ENCODE measurements at places on chromosomes 3 and 15. TPM values are rescaled to one million over a fixed set of nuclear protein-coding genes. Genes with fewer than 3 reads are reported as not detected.

The FHIT gene
- total RNA-seq = 21.3 TPM

The LHFPL4 gene
- total RNA-seq = not detected

The SEC22C gene
- 37.6 TPM for total RNA-seq

The CIP2A gene
- 48.3 TPM for total RNA-seq

The ARIH2 gene
- total RNA-seq = 116 TPM

Data from activated naive CD4-positive, alpha-beta T cell treated with anti-CD3 and anti-CD28 coated beads, Interleukin-2, amount 50 U/mL, for 72 hours (primary cell).